ENCODE measurements at places on chromosomes 3 and 15.

- no peak for DNase-seq
These were observed 204.6 kb upstream of the NR2F2 start for GRCh38 chr15:96125721-96126415.

DNA sequence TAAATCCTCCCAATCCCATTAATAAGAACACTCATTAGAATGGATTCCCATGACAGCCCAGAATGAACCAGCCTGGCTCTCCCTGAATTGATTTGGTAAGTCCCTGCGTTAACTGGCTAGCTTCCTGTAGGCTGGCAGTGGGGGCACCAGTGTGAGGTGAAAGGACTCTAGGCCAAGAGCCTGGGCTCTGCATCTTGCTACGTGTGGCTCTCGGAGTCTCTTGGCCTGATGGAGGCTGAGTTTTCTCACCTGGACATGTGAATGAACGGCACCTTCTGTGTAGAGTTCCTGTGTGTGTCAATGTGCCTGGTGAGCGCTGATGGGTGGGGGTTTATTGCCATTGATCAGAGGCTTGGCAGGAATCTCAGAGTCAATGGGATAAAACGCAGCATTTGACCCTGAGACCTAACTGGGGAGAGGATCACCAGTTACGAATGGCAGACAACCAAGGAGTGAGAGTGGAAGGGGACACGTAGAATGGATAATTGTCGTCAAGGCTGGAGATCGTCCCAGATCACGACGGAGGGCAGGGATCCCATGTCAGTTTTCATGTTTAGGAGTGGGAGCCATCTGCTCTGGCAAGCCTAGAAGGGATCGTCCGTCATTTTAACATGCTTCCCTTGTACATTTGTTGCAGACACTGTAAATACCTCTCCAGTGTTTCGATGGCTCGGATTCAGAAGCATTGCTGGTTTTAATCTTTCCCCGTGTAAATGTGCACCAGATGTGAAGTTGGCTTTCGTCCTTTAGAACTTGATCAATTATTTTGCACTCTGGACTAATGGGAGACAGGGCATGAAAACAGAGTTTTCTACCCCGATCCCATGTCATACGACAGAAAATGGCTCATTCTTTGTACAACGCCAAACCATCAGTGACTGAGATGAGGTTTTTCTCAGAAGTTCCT is 9.0 kb upstream of the KLF13 start:
- no peak for DNase-seq

- no peak for DNase-seq
These were observed 23.1 kb upstream of the TSEN2 start for GRCh38 chr3:12461097-12461649.

DNA sequence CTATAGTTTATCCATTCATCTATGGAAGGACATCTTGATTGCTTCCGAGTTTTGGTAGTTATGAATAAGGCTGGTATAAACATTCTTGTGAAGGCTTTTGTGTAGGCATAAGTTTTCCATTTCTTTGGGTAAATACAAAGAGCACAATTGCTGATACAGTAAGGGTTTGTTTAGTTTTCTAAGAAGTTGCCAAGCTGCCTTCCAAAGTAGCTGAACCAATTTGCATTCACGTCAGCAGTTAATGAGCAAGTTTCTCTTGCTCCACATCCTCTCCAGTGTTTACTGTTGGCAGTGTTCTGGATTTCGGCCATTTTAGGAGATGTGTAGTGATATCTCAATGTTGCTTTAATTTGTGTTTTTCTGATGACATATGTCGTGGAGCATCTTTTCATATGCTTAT is 34.2 kb downstream of the GABRA5 start:
- DNase-seq = no peak

- no peak for DNase-seq
These were observed 28.4 kb upstream of the LIMD1 start for GRCh38 chr3:45566196-45566595.

DNA sequence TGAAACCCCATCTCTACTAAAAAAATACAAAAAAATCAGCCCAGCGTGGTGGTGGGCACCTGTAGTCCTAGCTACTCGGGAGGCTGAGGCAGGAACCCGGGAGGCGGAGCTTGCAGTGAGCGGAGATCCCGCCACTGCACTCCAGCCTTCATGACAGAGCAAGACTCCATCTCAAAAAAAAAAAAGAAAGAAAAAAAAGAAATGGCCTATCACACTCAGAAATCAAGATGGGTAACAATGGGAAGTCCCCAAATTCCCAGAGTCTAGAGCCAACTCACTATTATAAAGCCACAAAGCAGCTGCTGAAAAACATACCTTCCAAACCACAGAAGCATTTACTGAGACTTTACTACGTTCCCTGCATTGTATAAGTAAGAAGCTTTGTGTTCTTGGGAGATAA is 7.5 kb downstream of the HDGFL3 start:
- no peak for DNase-seq

GRCh38 chr15:78712797-78713515 is 71.9 kb upstream of the CHRNB4 start:
- DNase-seq = no peak

DNA sequence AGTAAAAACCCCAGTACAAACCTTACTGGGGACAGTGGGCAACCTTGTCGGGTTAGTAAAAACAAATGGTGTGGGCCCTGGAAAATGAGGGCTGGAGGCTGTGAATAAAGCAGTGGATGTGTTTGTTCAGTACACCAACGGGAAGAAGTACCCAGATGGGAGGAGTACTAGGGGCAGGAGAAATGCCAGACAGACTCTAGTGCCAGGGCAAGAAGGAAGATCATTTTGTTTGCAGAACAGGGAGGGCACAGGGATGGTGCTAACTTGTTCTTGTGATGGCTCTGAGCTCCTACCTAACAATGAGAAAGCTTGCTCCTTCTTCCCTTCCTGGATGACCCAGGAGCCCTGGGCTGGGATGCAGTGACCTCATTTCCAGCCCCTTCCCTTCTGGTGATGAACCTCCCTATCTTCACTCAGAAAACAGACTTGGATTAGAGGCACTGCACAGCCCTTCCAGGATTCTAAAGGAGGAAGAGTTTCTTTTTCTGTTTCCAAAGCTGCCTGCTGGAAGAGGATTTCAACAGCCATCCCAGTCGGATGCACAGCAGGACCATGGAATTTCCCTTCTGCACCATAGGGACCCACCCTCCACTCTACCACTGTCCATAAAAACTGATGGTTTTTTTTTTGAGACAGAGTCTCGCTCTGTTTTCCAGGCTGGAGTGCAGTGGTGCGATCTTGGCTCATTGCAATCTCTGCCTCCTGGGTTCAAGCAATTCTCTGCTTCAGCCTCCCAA is 6.1 kb downstream of the RASSF1 start:
- DNase-seq = no peak

DNA sequence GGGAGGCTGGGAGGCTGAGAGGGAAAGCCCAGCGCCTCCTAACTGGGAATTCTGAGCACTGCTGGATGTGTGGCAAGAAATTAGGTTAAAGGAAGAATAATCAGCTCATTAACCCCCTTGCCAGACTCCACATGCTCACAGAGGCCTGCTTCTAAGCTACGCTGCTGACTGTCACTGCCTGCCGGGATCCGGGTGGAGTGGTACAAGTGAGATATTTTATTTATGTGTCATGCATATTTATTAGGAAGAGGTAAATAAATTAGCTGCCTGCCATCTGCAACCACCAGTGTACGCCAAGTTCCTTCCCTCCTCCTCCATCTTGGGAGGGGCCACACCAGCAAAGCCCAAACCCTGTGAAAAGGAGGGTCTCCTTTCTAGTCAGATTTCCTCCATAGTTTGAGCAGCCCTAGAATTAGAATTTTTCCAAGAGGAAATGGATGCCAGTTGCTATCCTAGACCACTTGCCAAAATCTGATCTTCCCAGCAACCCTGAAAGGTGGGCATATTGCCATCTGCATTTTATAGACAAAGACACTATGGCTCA is 43.5 kb upstream of the GRIP2 start:
- DNase-seq = no peak

- no peak for DNase-seq
These were observed 10.7 kb upstream of the RAB43 start for GRCh38 chr3:129132097-129132866.

DNA sequence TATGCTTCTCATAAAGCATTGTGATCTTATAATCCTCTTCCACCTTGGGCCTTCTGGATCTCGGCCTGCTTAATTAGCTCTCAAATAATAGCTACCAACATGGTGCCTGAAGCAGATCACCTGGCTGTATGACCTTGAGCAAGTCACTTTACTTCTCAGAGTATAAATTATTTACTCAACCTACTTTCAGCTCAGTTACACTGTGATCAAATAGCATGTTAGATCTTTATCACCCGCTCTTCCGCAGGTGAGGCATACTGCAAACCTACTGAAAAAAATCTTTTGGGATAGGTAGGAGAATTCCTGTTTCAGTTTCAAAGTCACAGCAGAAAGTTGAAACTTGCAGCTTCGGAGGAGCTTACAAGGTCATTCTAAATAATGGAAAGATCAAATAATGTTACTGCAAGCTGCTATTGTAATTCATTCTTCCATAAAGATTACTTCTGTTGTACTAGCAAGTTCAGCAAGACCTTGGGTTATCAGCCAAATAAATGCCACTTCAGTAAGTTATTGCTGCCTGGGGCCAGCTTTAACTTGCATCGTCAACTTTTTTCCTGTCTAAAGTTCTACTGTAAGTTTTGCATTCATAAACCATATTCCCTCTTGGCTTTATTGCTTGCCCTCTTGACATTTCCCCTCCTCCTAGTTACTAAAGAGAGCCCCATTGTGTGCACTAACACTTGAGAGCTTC is 268.4 kb upstream of the ATP11B start:
- DNase-seq = no peak

DNA sequence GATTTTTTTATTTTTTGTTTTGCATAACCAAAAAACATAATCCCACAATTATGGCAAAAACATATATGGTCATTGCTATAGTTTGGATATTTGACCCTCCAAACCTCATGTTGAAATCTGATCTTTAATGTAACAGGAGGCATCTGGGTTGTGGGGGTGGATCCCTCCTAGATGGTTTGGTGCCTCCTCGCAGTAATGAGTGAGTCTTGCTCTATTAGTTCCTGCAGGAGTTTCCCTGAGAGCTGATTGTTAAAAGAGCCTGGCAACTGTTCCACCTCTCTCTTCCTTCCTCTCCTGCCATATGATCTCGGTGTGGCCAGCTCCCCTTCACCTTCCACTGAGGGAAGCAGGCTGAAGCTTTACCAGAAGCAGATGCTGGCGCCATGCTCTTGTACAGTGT is 33.2 kb upstream of the TRIM59 start:
- DNase-seq = no peak

GRCh38 chr3:188037195-188037718 is 116.7 kb upstream of the LPP start:
- DNase-seq = no peak

GRCh38 chr3:73508330-73508954 is 116.3 kb downstream of the PDZRN3 start:
- DNase-seq = no peak

DNA sequence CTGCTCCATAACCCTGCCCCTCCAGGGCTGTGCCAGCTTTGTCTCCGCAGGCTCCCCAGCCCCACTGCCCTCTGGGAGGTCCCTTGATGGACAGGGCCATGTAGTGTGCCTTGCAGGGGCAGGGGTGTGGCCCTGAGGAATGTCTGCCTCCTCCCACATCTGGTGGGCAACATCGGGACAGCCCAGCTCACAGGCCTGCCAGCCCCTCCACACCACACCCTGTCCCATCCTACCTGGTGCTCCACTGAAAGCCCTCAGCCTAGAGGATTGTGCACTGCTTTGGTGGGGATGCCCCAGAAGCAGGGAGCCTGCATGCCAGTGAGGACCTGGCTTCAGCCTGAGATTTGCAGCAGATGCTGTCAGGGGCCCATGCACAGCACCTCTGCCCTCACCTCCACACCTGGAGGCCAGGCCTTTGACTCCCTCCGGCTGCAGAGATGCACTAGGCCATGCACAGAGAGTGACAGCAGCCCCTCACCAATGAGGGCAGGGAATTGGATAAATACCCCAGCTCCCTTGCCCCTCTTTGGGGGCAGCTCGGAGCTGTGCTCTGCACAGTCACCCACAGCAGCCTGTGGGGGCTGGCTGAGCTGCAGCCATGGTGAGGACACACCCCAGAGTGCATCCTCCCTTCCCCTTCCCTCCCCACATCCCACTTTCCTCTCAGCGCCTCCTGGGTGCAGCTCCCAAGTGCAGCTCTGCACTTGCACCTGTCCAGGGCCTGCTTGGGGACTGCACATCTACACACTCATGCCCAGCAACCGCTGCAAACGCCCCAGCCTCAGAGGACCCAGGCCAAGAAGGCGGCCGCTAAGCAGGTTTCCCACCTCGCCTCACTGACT is 2.7 kb downstream of the C3orf22 start:
- DNase-seq = peak; percentile 11

DNA sequence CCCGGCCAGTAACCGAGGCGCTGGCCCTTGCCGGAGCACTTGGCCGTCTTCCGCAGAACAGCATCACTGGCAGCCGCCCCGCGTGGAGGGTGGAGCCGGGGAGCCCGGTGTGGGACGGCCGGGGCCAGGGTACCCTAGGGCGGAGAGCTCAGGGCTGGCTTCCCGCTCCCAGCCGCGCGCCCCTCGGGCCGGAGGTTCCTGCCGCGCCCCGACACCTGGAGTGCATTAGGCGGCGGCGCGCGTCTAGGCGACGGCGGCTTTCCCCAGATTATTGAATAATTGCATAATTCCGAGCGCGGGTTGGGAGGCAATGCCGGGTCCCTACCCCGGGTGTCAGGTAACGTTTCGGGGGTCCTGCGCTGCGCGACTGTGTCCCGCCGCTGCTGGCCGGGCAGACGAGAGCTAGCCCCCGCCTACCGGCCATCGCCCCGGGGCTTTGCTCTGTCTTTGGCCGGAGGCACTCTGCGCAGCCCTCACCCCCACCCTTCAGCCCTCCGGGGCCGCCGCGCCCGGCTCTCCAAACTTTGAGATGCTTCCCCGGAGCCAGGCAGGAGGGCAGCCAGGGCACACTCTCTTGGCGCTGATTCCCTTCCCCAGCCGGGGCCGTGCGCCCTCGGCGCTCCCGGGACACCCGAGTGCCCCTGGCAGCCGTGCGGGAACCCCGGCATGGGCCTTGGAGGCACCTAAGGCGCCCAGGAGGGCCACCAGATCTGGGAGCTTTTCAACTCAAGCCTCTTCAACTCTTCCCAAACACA is 749 bp downstream of the ITGA11 start:
- peak; percentile 73 for DNase-seq

- no peak for DNase-seq
These were observed 1.1 kb downstream of the MCF2L2 start for GRCh38 chr3:183427196-183427875.

DNA sequence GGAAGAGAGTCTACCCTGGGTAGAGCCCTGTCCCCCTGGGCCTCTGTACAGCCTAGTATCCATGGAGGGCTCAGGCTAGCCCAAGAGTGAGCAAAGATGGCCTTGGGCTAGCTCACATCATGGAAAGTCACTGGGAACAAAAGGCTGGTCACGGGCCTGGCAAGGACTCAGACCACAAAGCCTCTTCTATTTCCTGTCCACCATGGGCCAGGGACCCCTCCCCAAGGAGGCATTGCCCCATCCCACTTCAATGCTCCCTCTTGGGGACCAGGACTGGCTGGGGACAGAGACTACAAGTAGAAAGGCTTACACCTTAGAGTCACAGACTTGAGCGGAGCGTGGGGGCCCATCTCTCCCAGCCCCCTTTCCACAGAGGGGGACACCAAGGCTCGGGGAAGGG is 16.9 kb downstream of the DUSP7 start:
- DNase-seq = no peak

GRCh38 chr15:99738021-99738847 is 5.0 kb upstream of the LYSMD4 start:
- DNase-seq = no peak

GRCh38 chr15:83767741-83768140 is 113.8 kb downstream of the ADAMTSL3 start:
- no peak for DNase-seq

GRCh38 chr3:123449997-123450604 is 1.2 kb upstream of the ADCY5 start:
- DNase-seq = peak; percentile 66

GRCh38 chr15:79595995-79596622 is 164.0 kb downstream of the MINAR1 start:
- peak; percentile 27 for DNase-seq

Measured in right hindlimb (tissue), 1 donor.